ENCODE measurements at places on chromosomes 5 and 9. TPM values are rescaled to one million over a fixed set of nuclear protein-coding genes. Genes with fewer than 3 reads are reported as not detected.

LMX1B gene
- 0.52 TPM for total RNA-seq

ANKS6 gene
- 23.8 TPM for total RNA-seq

MPDZ gene
- total RNA-seq = 14.0 TPM

ANKDD1B gene
- total RNA-seq = 1.3 TPM

CCDC171 gene
- total RNA-seq = 0.94 TPM

All from epithelial cell of proximal tubule (primary cell).